Stimulated activated CD4-positive, alpha-beta T cell treated with anti-CD3 and anti-CD28 coated beads, Interleukin-12 subunit alpha, Interleukin-12 subunit beta, amount 100 ng/mL, for 24 hours (primary cell): ENCODE measurements at places on chromosomes 1 and 21.

- DNase-seq = no peak
Observed at GRCh38 chr1:17632541-17633184, 93.2 kb downstream of the ARHGEF10L start.

DNA sequence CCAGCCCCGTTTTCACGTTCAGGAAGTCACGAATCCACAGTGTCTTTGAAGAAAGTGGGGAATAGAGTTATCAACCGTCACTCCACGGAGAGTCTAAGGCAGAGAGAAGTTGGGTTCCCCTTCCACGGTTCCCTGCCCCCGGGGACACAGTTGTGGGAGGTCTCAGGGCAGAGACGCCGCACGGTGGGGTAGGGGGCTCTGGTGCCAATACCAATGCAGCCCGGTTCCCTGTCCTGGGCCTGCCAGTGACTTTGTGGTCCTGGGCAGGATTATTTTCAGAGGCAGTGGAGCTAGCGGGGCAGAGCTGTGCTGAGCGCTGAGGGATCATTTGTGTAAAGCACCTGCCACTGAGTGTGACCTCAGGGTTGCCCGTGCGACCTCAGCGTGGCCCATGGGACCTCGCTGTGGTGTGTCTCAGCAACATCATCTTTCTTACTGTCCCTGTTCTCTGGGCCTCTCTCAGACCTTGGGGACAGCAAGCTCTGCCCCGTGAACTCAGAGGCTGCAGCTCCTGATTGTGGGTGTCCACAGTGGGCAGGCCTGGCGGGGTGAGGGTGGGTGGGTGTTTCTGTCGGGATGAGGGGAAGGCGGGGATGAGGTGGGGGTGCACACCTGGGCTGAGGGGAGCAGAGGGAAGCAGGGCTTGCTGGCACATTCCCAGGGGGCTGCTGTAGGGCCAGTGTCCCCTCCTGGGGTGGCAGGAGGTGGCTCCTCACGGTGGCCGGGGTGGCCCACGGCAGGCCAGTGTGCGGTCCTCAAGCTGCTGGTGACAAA lies 65.2 kb downstream of the AGPAT3 start:
- DNase-seq = no peak

- no peak for DNase-seq
Observed at GRCh38 chr1:212529211-212529741, 79.3 kb upstream of the ATF3 start.

GRCh38 chr1:5370311-5370710 lies 621.9 kb downstream of the NPHP4 start:
- DNase-seq = no peak

- no peak for DNase-seq
Observed at GRCh38 chr1:175947771-175948170, 204.4 kb upstream of the TNR start.

- DNase-seq = no peak
Observed at GRCh38 chr1:202625416-202626360, 84.6 kb downstream of the SYT2 start.

DNA sequence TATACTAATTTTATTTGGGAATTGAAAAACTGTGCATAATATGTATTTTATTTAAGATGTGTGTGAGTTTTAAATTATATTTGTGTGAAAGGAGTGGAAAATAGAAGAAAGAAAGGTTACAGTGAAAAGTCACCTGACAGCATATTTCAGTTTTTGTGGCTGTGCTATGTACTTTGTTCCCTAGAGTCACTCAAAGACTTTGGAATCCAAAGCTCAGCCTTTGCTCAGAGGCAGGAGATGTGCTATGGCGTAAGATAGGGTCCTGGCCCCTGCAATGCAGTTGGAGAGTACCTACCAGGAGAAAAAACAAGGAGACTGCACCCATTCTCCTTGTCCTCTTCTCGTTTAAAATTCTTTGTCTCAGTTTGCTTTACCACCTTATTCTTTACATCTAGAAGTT lies 2.9 kb downstream of the CCDC30 start:
- DNase-seq = no peak

DNA sequence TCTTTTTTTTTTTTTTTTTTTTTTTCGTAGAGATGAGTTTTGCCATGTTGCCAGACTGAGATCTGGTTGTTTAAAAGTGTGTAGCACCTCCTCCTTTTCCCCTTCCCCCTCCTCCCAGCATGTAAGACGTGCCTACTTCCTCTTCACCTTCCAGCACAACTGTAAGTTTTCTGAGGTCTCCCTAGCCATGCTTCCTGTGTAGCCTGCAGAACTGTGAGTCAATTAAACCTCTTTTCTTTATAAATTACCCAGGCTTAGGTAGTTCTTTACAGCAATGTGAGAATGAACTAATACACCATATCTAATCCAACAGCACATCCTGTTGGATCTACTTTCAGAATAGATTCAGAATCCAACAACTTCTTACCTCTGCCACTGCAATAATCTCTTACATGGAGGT lies 111.1 kb downstream of the CLIC6 start:
- DNase-seq = no peak

GRCh38 chr1:8818325-8818775 lies 910 bp upstream of the RERE start:
- no peak for DNase-seq

GRCh38 chr1:117032266-117032665 lies 27.9 kb upstream of the TTF2 start:
- no peak for DNase-seq

DNA sequence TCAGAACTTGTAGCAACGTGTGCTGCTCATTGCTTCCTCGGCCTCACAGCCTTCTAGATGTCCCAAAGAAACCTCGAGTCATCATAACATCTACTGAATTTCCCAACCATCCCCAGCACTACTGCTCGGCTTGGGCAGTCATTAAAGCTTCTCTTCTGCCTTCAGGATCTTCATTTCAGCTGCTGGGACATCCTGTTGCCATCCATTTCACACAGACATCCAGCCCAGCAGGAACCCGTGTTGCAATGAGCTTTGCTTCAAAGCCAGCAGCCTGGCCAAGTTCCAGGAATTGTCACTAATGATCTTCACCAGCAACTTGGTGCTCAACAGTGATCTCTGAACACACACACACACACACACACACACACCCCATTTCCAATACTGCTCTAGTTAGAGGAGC lies 18.5 kb downstream of the WLS start:
- DNase-seq = no peak

DNA sequence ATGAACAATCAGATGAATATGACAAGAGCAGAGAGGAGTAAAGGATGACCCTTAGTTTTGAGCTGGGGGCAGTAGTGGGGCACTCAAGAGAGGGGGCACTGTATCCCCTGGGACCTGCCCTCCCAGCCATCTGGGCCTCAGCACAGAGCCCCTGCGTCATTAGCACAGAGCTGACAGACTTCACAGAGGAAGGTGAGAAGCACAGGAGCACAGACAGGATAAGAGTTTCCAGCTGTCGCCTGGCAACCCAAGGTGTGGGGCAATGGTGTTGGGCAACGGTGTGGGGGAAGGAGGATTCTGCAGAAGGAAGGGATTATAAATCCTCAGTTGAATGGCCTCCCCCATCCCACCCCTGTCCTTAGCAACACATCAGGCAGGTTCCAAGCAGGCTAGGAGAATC lies 30.2 kb downstream of the RAB3B start:
- no peak for DNase-seq

DNA sequence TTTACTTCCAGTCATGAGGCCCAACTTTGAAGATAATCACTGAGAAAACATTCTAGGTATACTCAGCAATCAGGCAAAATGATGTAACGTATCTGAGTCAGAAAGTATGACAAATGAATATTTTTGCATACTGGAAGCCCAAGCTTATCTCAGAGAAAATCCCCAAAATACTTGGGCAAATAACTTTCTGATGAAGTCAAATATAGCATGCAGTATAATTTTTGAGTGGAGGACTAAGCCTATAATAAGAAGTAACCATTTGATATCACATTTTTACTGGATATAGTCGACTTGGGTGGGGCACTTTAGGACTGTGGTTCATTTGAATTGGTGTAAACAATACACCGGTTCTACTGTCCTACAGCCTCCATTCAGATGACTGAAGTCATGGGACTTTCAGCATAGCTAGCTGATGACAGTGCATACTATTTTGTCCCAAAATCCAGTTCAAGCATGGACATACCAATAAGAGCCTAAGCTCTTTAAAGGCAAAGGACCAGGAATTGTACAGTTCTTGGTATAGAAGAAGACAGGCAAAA lies 2.3 kb upstream of the GADD45A start:
- no peak for DNase-seq

- DNase-seq = no peak
Observed at GRCh38 chr1:4854367-4854766, 200.0 kb downstream of the AJAP1 start.

DNA sequence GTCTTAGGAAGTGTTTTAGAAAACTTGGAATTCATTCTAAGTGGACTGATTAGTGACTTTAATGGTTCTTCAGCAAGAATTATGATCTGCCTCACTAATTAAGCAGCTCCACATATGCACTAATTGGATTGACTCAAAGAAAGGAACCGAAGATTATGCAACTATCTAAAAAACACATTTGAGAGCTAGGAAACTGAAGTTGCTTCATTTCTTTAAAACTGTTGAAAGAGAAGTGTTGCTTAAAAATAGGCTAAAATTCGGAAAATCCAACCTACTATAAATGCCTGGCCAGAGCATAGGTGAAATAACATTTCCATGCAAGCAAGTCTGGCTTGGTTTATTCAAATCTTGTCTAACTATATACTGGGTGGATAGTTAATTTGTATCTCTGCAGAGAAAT lies 502.9 kb upstream of the ZRANB2 start:
- DNase-seq = no peak

DNA sequence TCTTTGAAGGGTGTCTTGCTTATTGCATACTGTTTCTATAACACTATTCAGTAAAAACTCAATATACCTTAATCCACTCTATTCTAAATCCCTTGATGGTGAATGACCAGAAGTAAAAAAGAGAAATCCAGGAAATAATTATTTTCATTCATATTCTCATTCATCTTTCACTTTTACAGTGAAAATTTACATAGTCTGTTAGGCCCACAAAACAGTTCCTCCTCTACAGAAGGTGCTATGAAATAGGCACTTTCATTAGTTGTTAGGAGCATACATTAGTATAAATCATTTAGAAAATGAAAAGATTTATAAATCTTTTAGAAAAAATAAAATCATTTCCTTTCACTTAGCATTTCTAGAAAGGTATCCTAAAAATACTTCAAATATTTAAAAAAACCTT lies 115.1 kb downstream of the LHX4 start:
- no peak for DNase-seq

- no peak for DNase-seq
Observed at GRCh38 chr1:175881246-175881976, 138.0 kb upstream of the TNR start.

- no peak for DNase-seq
Observed at GRCh38 chr1:207101720-207102119, 2.3 kb upstream of the C4BPA start.

DNA sequence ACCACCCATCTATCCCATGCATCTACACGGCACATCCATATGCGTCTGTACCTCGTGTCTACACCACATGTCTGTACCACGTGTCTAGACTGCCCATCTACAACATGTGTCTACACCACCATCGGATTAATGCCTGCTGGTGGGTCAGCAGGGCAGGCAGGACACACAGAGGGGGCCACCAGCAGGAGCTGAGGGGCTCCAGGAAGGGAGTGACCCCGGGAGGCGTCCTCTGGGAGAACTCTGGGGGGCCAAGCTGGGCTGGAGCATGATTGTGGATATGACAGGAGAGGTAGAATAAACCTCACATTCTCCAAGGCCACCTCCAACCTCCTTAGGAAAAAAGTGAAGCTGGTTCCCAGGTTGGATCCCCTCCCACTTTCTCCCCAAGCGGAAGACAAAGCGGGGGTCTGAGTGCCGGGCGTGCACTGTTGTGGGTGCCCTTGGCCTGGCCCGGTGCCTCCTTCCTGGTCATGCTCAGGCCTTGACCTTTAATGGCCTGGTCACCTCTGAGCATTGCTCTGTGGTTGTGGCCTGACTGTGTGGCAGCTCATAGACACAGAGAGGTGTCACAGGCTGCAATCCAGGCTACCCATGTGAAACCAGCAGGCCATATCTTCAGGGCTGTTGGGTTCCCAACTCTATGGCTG lies 881 bp upstream of the ACTRT2 start:
- DNase-seq = no peak

GRCh38 chr1:54121482-54122134 lies 31.2 kb downstream of the CDCP2 start:
- DNase-seq = peak; percentile 28

DNA sequence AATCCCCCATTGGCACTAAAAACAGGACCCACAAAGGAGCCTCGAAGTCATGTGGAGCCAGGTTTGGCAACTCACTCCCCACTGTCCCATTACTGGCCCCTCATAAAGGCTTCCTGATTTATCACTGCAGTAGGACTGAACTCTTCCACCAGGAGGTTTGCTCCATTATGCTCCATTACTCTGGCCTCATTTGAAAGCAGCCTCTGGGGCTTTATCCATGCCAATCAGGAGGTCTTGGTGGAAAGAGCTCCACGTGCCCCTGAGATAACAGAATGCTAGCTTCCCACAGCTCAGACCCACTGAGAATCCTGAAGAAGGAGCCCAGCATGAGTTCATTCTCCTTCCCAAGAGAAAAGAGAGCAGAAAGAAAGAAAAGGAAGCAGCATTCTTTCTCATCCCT lies 76.4 kb downstream of the HIVEP3 start:
- DNase-seq = no peak

GRCh38 chr1:200173097-200173618 lies 145.6 kb downstream of the NR5A2 start:
- no peak for DNase-seq

- no peak for DNase-seq
Observed at GRCh38 chr1:34549199-34549598, 205.6 kb upstream of the GJB5 start.

GRCh38 chr1:54857746-54858561 lies 29.0 kb downstream of the DHCR24 start:
- DNase-seq = no peak

- peak; percentile 39 for DNase-seq
Observed at GRCh38 chr1:37673920-37674319, 18.4 kb upstream of the CDCA8 start.

DNA sequence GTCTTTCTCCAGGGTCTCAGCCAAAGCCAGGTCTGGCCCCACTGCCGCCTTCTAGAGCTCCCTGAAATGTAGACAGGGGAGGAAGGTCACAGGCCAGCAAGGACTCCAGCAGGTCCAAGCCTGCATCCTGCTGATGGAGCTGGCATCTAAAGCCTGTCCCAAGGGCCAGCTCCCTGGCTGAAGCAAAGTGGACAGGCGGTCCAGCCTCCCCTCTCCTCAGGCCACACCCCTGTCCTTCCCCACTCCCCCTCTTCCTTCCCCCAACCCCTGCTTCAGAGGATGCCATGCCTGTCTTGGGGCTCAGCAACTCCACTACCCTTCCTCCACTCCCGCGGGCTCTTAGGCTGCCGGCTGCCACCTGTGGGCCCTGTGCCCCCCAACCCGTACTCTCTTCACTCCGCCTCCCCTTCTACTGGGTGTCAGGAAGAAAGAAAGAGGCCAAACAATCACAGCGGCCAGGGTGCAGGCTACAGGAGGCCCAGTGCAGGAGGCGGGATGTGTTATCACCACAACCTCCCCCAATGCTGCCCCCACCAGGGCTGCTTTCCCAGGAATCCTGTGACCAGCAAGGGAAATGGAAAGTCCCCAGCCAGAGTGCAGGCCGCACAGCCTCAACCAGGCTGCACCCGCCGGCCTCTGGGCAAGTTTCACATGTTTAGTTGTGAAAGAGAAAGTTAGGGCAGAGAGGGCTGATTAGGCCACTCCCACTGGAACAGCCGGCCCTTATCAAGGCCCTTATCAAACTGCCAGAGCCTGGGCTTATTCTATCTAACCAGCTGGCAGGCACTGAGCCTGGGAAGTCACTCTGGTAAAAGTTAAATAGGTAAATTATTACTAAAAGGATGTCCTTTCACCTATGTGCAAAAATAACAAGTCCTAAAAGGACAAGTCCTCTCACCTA lies 34.1 kb downstream of the ACOT7 start:
- peak; percentile 38 for DNase-seq
